ENCODE measurements at places on chromosomes 4 and X. TPM values are rescaled to one million over a fixed set of nuclear protein-coding genes. Genes with fewer than 3 reads are reported as not detected.
A peak's percentile ranks its signal among the peaks of the same experiment; 100 is the strongest.

ZNF674 gene
- 2.0 TPM for total RNA-seq

BTC gene
- 0.35 TPM for total RNA-seq

NHSL2 gene
- 6.7 TPM for total RNA-seq

BANK1 gene
- total RNA-seq = 0.22 TPM

ALB gene
- not detected for total RNA-seq

ANK2 gene
- total RNA-seq = 208 TPM

PAK3 gene
- total RNA-seq = 0.78 TPM

DNA sequence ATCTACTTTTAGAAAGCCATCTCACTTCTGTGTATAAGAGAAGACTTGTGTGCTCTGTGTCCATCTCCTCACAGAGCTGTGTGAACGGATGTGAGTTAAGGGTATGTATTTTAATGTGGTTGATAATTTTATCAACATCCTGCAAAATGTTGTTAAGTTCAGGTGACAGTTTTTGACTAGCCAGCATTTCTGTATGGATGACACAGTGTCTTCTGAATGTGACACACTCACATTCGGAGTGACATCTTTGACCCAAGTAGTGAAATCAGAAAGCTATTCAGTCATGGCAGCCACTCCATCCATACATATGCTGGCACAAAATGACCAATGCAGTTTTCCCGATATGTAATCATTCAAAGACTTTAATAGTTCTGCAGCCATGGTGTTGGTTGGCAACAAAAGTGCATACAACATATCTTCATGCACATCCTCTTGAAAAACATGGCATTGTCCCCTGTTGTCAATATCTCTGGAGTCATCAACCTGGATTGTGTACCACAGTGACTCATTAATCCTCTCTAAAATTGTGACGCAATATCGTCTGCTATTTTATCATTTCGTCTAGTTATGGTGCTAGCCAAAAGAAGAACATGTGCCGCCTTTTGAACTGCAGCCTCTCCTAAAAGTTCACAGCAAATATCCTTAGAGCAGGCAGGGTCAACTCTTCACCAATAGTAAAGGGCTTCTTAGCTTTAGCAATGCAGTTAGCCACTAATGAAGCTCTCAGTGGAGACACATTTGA is 6.8 kb upstream of the FGF2 start:
- DNase-seq = no peak

- DNase-seq = no peak
Observed at GRCh38 chr4:47849466-47849865, 11.6 kb upstream of the CORIN start.

GRCh38 chr4:823761-824460 is 2.0 kb downstream of the CPLX1 start:
- DNase-seq = peak; percentile 41

GRCh38 chr4:135533053-135533452 is 1331.5 kb upstream of the PABPC4L start:
- no peak for DNase-seq

GRCh38 chrX:134603806-134604700 is 54.2 kb downstream of the PLAC1 start:
- DNase-seq = no peak

DNA sequence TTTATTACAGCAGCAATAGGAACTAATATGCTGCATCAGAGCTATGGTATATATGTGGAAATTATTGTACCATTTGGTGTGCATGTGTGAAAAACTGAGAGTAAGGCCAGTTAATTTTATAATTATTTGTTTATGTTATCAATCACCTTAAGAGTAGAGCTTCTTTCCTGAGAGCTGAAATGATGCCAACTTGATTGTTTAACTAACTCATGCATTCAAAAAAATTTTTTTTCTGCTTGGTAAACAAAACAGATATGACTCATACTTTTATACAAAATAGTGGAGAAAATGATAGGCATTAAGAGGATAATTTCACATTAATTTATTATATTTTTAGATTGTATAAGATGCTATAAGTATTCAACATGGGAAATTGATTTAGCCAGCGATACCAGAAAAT is 622.7 kb downstream of the RAPGEF2 start:
- DNase-seq = no peak

GRCh38 chrX:57647020-57647419 is 33.0 kb downstream of the NLRP2B start:
- DNase-seq = no peak

GRCh38 chrX:68511255-68511654 is 12.4 kb downstream of the YIPF6 start:
- no peak for DNase-seq

GRCh38 chr4:141705048-141705746 is 68.8 kb downstream of the IL15 start:
- no peak for DNase-seq

DNA sequence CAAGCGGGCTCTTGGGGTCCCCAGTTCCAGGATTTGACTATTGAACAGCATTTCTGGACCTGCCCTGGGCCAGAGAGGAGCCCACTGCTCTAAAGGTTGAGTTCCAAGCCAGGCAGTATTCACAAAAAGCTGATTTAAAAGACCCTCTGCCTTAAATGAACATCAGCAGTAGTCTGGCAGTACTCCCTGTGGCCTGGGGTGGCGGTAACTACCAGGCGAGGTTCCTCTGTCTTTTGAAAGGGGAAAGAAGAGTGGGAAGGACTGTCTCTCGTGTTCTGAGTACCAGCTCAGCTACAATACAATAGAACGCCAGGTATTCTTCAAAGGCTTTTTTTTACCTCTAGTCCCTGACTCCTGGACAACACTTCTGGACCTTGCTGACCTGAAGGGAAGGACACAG is 456.4 kb upstream of the TEX13C start:
- DNase-seq = no peak

DNA sequence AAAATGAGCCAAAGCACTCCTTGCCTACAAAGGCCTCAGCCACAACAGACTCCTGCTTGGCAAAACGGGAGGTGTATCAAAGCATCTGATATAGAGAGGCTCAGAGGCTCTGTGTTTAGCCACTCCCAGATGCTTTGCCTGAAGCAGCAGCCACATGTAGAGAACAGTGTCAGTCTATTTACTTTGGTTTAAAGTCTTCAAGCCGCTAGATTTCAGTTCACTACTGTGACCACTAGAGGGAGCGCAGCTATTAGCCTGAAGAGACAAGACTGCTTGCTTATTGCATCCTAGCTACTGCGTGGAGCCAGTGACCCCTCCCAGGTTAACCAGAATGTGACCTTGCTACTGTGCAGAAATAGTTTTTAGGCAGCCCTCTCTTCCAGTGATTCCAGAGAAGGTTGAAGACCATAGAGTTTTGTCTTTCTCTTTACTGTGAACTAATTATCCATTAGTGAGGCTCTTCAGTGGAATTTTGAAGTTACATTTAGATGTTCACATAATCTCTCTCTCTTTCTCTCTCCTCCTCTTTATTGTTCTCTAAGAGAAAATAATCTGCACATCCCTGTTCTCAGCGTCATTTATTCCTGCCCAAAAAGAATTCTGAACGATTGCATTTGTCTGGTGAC is 39.3 kb downstream of the BMP3 start:
- DNase-seq = no peak

GRCh38 chr4:53684136-53685130 is 93.1 kb upstream of the LNX1 start:
- DNase-seq = no peak

DNA sequence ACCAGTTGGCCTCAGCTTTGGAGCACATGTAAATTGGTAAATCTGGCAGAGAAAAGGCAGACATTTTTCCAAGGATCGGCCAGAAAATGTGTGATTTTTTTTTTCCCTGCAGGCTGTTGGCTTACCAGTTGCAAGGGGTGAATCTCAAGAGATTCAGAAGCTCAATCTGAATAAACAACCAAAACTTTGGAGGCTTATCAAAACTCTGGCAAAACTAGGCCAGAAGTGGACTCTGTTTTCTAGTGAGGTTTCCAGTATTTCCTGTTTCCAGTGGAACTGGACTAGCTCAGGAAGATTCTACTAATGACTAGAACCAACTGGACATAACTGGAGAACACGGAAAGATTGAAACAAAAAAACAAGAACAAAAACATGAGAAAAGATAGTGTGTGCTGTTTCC is 191.3 kb downstream of the SMIM20 start:
- no peak for DNase-seq

Measured in cardiac septum (tissue), 1 donor.